ENCODE measurements at places on chromosomes 3 and 15.

GRCh38 chr3:113103588-113103987 lies 107.8 kb upstream of the BOC start:
- DNase-seq, result no peak

- DNase-seq, result no peak
Measured at GRCh38 chr3:163562625-163563024, 1515.7 kb downstream of the SI start.

DNA sequence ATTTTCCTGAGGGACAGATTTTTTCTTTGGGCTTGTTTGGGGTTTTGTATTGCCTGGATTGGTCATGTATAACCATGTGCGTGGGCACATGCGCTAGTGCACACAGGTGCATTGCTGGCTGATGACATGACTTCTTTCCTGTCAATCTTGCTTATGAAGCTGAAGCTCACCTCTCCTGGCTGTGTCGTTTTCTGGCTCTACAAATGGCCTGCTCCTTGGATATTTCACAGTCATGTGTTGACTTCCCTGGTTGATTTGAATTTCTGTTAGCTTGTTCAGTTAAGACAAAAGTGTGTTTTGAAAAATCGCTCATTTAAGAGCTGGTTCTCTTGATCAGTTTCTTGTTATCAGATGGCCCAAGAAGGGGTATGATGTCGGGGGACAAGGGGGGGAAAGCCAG lies 11.5 kb downstream of the PTPRG start:
- no peak for DNase-seq

DNA sequence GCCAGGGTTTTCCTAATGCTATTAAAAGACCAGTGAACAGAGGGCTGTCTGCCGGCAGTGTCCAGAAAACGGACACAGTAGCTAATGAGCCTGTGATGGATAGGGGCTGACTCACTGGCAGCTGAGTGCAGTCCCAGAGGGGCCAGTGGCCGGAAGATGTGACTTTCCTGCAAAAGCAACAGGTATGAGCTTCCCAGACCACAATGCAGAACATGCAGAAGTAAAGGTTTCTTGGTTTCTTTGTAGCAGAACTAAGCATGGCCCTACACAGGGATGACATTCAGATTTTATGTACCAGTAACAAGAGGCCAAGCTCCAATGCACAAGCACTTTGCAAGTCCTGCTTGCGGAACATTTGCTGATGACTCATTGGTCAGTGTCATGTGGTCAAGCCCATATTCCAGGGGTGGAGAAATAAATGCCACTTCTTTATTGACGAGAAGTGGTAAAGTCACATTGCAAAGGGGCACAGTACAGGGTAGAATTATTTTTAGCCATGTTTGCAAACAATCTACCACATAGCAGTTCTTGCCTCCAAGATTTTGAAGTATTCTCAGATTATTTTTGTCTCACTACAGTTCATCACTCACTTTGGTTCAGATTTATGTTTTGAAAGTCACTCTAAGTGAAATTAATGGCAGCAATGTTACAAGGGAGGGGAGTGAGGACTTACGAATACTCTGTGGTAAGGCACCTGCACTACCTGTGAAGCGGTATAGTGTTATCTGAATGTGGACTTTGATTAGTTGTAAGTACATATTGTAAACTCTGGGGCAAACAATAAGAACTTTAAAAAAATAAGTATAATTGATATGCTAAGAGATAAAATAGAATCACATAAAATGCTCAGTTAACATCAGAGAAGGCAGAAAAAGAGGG lies 263.3 kb downstream of the ABHD5 start:
- DNase-seq, result peak; percentile 61

DNA sequence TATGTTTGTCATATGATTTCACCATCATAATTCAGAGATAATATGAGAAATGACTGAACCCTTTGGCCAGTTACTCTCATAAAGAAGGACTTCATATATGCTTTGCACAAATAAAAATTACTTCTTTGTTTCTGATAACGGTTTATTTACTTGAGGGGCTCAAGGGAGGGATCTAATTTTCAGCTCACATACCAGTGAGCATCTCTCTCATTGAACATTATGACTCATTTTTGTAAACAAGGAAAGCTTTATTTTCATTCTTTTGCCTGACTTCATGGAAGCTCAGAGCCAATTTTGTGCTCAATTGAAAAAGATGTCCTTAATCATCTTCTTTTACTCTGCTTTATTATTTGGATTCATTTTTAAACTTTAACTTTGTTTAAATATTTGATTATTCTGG lies 5.8 kb downstream of the NLGN1 start:
- no peak for DNase-seq

DNA sequence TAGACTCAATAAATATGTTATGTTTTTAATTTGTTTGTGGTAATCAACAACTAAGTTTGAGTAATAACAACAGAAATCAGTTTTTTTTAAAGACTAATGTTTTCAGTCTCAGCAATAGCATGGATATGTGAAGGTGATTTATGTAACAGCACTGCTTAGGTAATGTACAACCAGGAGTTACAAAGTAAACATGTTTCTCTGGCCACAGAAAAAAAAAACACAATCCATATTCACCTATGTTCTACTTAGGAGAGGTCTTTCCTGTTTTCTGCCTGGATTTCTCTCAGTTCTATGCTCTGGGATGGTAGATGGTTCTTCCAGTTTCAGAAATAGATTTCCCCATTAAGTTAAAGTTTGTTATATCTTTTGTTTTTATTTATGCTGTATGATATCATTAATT lies 579.4 kb downstream of the SI start:
- no peak for DNase-seq

- DNase-seq, result no peak
Measured at GRCh38 chr15:23762026-23762425, 74.9 kb upstream of the NDN start.

GRCh38 chr3:140440446-140440845 lies 237.4 kb upstream of the TRIM42 start:
- DNase-seq, result no peak
